ENCODE measurements at places on chromosomes 1 and 21.
A peak's percentile ranks its signal among the peaks of the same experiment; 100 is the strongest.

DNA sequence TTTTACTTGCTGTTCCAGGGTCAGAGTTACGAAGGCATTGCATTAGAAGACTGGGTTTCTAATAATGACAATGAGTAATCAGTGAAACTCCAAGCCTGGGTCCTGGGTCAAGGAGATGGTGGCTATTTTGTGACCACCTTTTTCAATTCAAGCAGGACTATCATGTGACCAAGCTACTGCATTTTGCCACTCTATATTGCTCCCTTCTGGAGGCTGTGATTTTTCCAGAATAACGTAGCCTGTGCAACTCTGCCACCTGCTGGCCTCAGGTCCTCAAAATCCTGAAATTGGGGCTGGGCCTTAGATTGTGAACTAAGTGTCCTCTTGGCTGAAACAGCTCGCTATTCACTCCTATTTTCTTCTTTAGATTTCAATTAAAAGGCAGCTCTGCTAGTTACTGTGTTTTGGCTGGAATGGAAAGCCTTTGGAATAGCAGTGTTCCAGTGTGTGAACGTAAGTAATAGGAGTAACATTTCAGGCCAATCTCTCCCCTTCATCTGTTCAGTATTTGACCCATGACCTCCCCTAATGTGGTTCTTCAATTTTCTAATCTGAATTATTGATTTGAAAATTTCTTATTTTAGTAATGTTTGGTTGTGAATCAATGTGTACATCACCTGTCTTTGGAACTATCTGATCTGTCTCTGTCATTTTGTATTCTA lies 52.9 kb upstream of the CD46 start:
- DNase-seq = peak; percentile 74

- no peak for DNase-seq
Measured at GRCh38 chr1:67882196-67882958, 49.1 kb upstream of the GNG12 start.

DNA sequence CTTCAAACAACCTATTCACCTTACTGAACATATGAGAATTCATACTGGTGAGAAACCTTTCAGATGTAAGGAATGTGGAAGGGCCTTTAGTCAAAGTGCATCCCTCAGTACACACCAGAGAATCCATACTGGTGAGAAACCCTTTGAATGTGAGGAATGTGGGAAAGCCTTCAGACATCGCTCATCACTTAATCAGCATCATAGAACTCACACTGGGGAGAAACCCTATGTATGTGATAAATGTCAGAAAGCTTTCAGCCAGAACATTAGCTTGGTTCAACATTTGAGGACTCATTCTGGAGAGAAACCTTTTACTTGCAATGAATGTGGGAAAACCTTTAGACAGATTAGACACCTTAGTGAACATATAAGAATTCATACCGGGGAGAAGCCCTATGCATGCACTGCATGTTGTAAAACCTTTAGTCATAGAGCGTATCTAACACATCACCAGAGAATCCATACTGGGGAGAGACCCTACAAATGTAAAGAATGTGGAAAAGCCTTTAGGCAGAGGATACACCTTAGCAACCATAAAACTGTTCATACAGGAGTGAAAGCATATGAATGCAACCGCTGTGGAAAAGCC lies 13.2 kb upstream of the EXO5 start:
- DNase-seq = no peak

DNA sequence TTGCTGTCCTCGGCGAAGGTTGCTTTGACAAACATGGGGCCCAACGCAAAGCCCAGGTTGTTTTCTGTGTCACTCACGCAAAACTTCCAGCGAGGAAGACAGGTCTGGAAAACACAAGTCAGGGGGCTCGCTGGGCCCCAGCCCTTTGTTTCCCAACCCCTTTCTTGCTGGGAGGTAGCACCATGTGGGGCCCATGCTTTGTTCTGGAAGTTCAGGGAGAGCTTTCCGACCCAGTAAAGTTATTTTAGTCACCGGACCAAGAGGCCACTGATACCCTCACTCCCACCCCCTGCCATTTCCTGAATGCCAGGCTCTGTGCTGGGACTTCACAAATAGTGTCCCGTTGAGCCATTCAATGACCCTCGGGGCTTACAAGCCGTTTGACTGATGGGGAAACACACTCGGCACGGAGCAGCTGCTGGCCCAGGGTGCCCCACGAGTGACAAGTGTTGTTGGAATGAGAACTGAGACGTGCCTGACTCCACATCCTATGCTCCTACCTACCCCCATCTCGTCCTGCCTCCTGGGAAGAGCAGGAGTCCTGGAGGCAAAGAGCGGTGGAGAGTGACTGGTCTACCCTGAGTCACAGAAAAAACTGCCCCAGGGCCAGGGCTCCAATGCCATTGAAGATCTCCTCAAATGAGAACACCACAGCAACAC lies 52.0 kb downstream of the ECE1 start:
- DNase-seq = no peak

DNA sequence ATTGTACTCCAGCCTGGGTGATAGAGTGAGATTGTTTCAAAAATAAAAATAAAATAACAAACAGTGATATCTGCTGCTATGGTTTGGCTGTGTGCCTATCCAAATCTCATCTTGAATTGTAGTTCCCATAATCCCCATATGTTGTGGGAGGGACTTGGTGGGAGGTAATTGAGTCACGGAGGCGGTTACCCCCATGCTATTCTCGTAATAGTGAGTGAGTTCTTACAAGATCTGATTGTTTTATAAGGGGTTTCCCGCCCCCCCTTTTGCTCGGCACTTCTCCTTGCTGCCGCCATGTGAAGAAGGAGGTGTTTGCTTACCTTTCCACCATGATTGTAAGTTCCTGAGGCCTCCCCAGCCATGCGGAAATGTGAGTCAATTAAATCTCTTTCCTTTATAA lies 47.8 kb downstream of the ACTL8 start:
- DNase-seq = no peak

GRCh38 chr1:59329412-59330053 lies 32.6 kb downstream of the FGGY start:
- no peak for DNase-seq

DNA sequence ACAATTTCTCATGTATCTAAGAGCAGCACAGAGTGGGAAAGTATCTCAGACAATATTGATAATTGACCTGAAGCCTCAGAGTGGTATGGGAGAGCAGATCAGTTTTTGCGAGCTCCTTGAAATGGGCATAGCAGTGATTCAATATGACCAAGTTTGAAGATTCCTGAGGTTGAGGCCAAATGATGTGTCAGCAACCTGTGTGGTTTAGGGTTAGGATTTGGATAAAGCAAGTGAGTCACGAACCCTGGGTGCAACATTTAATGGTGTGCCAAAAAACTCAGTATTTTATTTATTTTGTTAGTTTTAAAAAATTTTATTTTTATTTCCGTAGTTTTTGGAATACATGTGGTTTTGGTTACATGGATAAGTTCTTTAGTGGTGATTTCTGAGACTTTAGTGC lies 92.5 kb upstream of the C21orf91 start:
- no peak for DNase-seq

DNA sequence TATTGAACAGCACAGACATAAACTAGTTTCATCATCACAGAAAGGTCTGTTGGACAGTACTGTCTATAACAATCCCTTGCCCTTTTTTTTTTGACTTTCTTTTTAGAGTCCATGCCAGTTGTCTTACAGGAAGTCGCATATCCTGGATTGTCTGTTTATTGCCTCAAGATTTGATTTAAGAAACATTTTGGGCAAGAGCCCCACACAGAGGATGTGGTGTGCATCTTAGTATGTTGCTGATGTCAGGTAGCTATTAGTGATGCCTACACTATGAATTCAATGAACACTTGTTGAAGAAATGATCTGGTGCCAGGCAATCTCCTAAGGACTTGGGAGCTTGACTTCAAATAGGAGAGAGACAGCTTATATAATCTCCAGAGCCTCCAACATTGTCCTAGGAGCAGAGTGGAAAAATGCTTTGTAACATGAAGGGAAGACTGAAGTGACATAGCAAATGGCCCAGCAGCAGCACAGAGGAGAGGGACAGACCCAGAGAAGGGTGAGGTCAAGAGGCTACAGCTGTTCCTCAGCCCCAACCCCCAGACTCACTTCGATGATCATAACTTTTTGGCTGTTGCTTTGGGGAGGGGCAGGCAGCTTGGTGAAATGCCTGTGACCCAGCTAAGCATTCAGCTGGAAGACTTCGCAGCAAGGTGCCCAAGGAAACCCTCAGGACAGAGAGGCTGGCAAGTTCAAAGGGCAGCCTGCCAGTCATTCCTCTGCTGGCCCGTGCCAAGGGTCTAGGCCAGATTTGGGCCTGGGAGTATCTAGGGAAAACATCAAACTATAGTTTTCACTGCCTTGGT lies 7.5 kb upstream of the RAB29 start:
- no peak for DNase-seq

DNA sequence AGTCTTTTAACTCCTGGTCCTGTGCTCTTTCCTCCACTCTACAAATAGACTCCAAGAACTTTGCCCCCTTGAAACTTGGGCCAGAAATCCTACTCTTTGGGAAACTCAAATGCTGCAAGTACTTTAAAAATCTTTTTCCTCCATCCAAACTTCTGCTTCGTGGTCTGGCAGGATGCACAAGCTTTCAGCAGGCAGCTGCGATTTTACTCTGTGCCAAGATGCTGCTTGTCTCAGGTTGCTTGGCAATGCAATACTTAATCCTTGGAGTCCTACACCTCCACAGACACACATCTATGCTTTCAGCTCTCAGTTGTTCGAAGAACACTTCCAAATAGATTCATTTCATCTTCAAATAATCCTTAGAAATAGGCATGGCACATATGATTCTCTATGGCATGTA lies 435.3 kb upstream of the USP24 start:
- peak; percentile 19 for DNase-seq

GRCh38 chr21:45938453-45938755 lies 43.2 kb upstream of the COL6A1 start:
- DNase-seq = no peak

GRCh38 chr1:93599479-93599878 lies 82.2 kb downstream of the BCAR3 start:
- DNase-seq = no peak

DNA sequence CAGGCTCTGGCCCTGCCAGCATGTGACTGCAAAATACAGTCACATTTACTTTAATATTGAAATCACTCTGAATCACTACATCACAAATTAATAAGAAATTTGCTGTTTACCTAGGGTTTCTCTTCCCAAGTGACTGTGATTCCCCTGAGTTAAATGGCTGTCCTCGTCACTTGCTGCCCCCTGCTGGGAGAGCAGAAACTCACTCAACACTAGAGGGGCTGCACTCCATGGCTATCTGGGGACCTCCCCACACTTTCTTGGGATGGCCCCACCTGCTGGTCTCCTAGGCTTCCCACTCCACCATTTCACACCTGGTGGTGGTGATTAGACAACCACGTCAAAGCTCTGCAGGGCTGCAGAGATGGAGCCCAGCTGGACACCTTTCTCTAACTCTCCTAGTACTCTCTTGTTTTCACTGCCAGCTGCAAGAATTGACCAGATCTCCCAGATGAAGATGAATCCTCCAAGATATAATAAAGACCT lies 63.4 kb downstream of the CD2 start:
- no peak for DNase-seq

GRCh38 chr21:27429710-27430341 lies 462.9 kb upstream of the ADAMTS5 start:
- no peak for DNase-seq

GRCh38 chr1:15364740-15365139 lies 44.9 kb upstream of the EFHD2 start:
- no peak for DNase-seq

DNA sequence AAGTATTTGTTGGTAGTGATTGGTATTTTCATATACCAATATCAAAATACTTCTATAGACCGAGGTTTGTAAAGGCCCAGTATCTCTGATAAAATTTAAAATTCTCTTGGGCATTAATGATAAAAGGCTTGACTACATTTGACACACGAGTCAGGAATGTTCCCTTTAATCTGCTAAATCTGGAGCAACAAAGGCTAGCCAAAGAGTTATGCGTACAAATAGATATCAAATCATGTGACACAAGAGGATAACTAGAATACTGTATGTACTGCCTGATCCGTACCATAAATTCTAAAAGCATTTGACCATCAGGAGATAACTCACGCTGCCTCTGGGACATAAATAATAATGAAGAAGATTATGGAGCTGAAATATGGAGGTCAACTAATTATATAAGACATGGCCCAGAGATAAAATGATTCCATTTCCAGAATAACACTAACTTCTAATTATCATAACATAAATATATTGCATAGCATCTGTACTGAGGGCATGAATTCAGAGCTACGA lies 64.2 kb upstream of the SH3GLB1 start:
- DNase-seq = no peak

DNA sequence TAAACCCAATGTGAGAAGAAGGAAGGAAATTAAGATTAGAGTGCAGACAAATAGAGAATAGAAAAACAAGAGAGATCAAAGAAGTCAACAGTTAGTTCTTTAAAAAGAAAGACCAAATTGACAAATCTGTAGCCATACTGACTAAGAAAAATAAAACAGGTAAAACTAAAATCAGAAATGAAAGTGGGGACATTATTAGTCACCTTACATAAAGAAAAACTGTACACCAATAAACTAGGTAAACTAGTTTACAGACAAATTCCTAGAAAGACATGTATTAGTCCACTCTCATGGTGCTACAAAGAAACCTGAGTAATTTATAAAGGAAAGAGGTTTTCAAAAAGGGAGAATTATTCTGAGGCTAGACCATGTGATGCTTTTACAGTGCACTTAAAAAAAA lies 22.3 kb downstream of the BLZF1 start:
- no peak for DNase-seq

- no peak for DNase-seq
Measured at GRCh38 chr1:246218686-246219085, 288.4 kb downstream of the SMYD3 start.

DNA sequence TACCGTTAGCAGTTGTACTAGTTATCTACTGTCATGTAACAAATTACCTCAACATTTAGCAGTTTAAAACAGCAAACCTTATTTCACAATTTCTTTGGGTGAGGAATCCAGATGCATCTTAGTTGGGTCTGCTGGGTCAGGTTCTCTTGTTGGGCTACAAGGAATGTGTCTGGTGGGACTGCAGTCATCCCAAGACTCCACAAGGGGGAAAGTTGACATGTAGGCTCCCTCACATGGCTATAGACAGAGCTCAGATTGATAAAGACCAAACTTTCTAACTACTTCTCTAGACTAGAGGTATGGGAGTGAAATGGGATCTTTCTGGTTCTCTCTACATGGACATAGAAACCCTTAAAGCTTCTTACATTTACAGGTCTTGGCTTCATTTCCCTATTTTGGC lies 160.9 kb downstream of the UCK2 start:
- DNase-seq = no peak
